Naive thymus-derived CD8-positive, alpha-beta T cell (primary cell): ENCODE measurements at places on chromosomes 3 and 15. TPM values are rescaled to one million over a fixed set of nuclear protein-coding genes. Genes with fewer than 3 reads are reported as not detected.

SCN5A gene
- total RNA-seq: 0.55 TPM

SLC6A11 gene
- not detected for total RNA-seq

DNA sequence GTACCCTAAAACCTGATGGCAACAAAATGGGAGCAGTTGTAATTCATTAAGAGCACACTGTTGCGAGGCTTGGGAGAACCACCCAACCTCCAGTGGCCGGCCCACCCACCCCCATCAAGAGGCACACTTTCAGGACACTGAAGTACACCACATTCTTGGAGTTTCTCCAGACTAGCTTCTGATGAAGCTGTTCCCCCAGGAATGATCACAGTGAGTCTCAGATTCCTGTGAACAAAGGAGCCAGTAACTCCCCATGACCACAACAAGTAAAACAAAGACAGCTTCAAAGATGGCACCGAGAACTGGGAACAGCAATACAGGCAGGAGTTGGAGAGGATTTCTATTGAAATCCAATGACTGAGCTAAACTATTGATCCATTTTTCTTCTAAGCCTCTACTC is 126.0 kb downstream of the ST8SIA2 start:
- no peak overlapping the region for H3K27ac ChIP-seq
- no peaks in the 10 kb centered on the region for H3K27me3 ChIP-seq
- H3K4me1 ChIP-seq: no peaks in the 10 kb centered on the region
- DNase-seq: no peak

DNA sequence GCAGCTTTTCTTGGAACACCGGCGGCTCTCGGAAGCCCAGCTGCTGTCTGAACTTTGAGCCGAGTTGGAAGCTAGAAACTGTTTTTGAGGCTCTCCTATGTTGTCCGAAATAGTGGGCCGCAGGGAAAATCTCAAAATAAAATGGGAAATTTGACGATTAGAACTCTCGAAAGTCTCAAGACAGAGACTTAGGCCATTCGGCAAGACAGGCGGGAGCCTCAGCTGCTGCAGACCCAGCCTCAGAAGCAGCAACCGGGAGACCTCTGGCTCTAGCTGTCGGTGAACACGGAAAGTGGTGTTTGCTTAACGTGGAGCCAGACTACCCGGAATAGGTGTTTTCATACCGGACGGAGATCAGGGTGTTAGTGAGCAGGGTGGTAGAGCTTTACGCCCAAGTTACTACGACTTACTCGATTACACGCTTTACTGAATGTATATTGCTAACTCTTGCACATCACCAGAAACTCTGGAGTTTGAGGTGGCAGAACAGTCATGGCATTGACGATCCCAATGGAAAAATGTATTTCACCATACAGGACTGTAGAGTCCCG is 357 bp upstream of the MAN2C1 start:
- H3K27ac ChIP-seq: peak overlapping the region; percentile 92
- no peaks in the 10 kb centered on the region for H3K36me3 ChIP-seq
- no peak for DNase-seq
- H3K27me3 ChIP-seq: no peaks in the 10 kb centered on the region

NAA80 gene
- 33.8 TPM for total RNA-seq

GRCh38 chr15:70703096-70703878 is 60.1 kb downstream of the UACA start:
- H3K27ac ChIP-seq: no peak overlapping the region
- no peak for DNase-seq
- no peak overlapping the region for H3K4me3 ChIP-seq
- peaks cover 15% of the 10 kb centered on the region for H3K27me3 ChIP-seq

- no peaks in the 10 kb centered on the region for H3K27me3 ChIP-seq
- no peak overlapping the region for H3K27ac ChIP-seq
- no peaks in the 10 kb centered on the region for H3K4me1 ChIP-seq
- no peak overlapping the region for H3K4me3 ChIP-seq
- DNase-seq: no peak
These were observed 15.5 kb upstream of the ECT2 start for GRCh38 chr3:172735014-172735413.

DNA sequence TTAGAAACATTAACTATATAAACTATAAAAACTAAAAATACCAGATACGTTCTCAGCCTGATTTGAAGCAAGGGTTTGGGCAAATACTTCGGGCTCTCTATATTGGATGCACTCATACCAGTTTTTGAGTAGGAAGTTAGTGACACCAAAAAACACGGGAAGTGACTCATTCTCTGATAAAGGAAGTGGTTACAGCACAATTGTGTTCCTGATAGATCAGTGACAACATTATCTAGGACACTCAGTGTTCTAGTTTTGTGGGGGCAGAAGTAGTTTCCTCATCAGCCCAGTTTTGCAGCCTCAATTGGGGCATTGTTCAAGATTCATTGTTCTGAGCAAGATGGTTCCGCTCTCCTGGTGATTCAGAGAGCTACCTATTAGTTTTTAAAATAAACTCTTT is 469.6 kb upstream of the DPPA4 start:
- no peak for DNase-seq
- peak overlapping the region; percentile 47 for H3K4me3 ChIP-seq
- H3K4me1 ChIP-seq: peaks cover 54% of the 10 kb centered on the region
- no peaks in the 10 kb centered on the region for H3K27me3 ChIP-seq
- H3K36me3 ChIP-seq: peaks cover 13% of the 10 kb centered on the region
